ENCODE measurements at places on chromosomes 16 and 17.

- DNase-seq = no peak
Observed at GRCh38 chr17:7043182-7043496, 753 bp downstream of the SLC16A11 start.

- DNase-seq = no peak
Observed at GRCh38 chr16:1244881-1245280, 4.4 kb downstream of the TPSAB1 start.

GRCh38 chr17:49913226-49914095 lies 55.5 kb upstream of the DLX4 start:
- DNase-seq = no peak

DNA sequence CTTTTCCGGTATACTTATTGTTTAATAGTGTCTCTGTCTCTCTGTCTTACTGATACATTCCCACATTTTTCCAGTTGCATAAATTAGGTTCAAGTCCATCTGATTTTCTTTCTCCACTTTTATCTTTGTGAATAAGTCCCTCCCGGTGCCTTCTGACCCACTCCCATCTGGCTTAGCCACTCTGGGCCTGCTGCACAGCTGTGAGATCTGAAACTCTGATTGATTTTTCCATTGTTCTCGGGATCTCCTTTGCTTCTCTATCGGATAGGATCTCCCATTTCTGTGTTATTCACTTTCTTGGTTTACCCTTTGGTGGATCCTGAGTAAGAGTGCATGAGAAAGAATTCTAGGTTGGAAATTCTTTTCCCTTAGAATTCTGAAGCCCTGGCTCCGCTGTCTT lies 8.6 kb downstream of the UTP4 start:
- DNase-seq = no peak

DNA sequence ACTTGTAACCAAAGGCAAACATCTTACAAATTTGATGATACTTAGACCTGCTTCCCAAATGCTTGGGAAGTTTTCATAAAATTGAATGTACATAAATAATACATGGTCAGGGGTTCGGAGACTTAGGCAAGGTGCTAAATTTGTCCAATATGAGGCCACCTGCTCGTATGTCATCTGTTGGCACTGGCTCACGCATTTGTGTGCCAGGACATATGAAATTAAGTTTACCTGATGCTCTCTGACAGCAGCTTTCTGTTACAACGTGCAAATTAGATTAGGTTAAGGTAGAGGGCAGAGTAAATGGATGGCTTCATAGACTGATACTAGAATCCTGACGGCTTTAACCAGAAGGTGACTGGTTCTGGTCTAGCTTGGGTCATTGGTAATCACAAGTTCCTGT lies 970.3 kb upstream of the RBFOX1 start:
- no peak for DNase-seq

DNA sequence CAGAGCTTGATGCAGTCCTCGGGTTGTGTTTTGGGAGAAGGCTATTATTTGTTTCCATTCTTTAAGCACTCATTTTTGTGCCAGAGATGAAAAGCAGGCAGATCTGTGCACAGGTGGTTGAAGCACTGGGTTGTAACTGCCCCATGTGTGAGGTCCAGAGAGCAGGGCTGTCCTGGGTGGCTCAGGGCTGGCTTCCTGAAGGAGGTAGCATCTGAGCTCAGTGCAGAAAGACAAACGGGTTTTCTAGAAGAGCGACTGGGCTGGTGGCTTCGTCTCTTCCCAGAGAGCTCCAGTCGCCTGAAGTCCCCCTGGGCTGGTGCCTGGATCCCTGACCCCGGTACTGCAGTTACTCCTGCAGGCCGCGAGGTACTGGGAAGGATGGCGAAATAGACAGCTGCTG lies 274.0 kb downstream of the SNX29 start:
- DNase-seq = no peak

DNA sequence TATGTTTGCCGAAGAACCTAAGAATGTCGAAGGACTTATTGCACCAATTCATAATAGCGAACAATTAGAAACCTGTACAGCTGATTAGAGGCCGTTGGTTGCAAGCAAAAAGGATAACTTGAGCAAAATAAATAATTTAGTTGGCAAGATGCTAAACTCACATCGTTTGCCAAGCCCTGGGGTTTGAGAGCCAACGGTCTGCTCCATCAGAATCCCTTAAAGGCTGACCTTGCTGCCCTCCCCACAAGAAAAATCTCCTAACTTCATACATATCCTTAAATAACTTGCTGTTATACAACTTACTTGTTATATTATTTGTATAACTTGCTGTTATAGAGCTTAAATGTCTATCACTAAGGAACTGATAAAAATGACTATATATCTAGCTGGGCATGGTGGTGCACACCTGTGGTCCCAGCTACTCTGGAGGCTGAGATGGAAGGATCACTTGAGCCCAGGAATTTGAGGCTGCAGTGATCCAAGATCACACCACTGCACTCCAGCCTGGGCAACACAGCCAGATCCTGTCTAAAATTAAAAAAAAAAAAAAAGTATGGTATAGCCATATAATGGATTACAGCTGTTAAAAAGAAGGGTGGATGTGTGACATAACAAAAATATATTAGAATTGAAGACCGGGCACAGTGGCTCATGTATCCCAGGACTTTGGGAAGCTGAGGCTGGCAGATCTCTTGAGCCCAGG lies 1.9 kb upstream of the TRIM37 start:
- DNase-seq = no peak

DNA sequence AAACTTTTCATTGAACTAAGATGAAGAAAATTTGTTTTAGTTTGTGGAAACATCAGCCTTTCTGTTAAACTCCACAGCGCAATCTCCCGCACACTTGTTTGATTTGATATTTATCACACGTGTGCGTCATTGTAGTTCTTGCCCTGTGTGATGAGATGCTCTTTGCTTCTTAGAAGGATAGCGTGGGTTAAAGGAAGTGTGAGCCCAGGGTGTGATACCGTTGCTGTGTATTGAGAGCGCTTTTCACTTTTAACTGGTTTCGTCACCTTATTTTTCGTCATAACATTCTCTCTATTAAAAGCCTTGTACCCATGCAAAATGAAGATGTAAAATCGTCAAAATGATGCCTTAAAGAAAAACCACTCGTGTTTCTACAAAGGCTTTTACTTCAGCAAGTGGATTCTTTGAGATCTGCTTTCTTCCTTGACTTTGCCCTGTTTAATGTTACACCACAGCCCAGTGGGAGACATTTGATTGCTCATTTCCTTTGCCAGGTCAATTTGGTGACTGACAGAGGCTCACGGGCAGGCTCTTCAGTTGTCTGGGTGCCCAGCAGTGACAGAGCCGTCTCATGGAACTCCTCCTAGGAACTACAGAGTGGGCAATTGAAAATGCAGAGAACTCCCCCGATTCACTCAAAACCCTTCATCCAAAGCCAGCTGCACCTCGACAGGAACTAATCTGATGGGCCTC lies 61.1 kb downstream of the RPA1 start:
- no peak for DNase-seq

DNA sequence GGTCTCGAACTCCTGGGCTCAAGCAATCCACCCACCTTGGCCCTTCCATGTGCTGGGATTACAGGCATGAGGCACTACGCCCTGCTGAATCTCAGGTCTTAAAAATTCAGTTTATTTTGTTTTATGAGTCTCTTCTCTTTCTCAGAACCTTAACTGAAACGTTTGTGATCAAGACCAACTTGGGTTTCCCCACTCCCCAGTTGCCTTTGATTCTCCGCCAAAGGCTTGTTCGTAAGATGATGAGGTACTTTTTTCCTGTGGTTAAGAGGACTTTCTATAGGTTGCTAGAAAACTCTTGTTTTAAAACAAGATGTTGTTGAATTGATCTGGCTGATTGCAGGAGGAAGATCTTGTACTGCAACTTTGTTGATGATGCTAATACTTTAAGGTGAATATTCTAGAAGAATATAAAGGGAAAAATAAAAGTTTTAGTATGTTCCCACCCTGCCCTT lies 11.7 kb downstream of the ABCC1 start:
- DNase-seq = peak; percentile 75

GRCh38 chr16:28192806-28193529 lies 18.8 kb downstream of the XPO6 start:
- DNase-seq = peak; percentile 71

DNA sequence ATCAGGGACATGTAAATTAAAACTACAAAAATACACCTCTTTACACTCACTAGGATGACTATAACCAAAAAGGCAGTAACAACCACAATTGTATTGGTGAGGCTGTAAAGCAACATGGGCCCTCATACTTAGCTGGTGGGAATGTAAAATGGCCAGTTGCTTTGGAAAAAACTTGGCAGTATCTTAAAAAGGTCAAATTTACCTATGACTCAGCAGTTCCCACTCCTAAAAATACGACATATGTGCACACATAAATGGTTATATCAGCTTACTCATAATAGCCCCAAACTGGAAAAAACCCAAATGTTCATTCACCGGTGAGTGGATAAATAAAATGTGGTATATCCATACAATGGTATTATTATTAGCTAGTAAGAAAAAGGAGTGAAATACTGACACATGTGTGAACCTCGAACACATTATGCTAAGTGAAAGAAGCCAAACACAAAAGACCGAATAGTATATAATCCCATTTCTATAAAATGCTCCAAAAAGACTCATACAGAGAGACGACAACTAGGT lies 391.4 kb downstream of the NPIPA8 start:
- DNase-seq = no peak

GRCh38 chr16:70772493-70772892 lies 28.5 kb downstream of the VAC14 start:
- DNase-seq = no peak

DNA sequence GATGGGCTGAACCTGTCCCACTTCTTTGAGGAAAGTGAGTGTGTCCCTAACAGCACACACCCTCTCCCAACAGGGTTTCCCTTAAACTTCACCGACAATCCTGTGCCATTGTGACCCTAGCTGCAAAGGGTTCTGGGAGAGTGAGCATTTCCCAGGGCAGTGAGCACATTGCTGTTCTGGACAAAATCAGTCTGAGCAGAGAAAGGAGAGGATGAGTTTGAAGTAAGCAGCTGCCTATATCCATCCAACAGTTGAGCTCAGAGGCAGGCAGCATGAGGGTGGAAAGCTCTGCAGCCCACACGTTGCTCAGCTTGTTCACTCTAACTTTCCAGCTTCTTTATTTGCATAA lies 296.5 kb upstream of the MAF start:
- DNase-seq = no peak

DNA sequence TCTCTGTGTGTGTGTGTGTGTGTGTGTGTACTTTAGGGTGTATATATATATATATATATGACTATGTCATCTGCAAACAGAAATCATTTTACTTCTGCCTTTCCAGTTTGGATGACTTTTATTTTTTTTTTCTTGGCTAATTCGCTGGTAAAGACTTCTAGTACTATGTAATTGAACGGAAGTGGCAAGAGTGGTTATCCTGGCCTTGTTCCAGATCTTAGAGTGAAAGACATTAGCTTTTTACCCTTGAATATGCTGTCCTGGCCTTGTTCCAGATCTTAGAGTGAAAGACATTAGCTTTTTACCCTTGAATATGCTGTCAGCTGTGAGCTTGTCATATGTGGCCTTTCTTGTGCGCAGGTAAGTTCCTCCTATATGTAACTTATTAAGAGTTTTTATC lies 72.7 kb upstream of the MYOCD start:
- no peak for DNase-seq

DNA sequence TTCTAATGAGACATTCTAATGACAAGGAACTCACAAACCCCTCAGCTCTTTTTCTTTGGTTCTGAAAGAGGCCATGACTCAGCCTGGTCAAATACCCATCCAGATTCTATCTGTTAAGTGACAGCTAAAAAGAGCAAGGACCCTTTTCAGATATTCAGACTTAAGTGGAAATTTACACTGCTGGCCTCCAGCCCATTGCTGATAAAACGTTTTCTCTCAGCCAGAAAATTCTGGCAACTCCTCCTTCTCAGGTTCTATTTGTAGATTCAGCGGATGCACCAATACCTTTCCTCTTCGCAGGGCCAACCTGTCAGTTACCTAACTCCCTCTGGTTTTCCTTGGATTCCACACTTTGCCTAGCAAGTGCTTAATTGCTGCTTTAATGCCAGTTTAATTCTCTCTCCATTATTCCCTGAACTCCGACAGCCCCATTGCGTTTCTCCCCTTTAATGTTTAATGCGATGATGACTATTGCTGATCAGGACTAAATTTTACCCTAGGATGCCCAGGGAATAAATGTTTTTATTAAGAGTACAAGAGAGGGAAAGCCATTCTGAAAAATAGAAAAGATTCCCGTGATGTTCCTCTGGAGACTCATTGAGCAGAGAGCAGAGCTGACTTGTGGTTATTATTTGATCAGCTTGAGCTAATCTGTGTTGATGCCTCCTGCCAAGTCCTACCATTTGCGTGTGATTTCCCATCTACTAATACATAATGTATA lies 35.9 kb upstream of the TOM1L1 start:
- no peak for DNase-seq

DNA sequence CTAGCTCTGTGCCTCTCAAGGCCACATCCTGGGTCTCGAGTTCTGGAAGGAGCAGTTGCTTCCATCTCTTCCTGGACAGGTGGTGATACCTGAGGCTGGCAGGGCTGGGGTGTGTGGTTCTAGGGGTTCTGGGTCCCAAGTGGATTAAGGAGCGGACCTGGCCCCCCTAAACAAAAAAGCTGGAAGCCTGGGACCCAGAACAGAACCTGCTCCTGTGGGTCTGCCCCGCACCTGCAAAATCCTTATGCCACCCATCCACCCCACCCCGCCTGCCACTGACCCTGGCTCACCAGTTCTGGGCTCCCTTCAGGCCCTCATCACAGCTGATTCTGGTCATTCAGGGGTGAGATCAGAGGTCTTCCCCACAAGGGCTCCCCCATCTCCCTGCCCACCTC lies 44.8 kb downstream of the ADCY7 start:
- DNase-seq = no peak

GRCh38 chr17:49861150-49861884 lies 13.4 kb upstream of the TAC4 start:
- DNase-seq = peak; percentile 45

GRCh38 chr16:71515026-71515425 lies 11.2 kb upstream of the CHST4 start:
- no peak for DNase-seq

DNA sequence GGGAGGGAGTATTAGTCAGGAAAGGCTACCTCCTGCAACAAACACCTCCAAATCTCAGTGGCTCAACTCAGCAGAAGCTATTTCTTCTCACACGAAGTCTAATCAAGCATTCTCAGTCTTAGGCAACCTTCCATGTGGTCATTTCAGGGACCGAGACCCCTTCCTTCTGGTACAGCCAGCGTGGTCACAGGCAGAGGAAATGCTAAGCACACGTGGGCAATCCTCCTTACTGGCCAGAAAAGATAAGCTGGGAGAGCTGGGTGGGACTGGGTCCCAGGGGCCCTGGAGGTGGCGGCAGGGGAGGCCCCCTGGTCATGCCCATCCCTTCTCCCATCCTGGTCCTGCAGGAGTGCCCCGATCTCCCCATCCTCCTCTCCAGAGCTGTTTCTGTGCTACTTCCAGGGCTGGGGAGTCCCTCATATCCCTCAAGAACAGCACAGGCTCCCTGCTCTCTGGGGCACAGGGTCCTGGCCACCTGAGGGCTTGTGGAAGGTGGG lies 5.7 kb upstream of the CX3CL1 start:
- DNase-seq = no peak

DNA sequence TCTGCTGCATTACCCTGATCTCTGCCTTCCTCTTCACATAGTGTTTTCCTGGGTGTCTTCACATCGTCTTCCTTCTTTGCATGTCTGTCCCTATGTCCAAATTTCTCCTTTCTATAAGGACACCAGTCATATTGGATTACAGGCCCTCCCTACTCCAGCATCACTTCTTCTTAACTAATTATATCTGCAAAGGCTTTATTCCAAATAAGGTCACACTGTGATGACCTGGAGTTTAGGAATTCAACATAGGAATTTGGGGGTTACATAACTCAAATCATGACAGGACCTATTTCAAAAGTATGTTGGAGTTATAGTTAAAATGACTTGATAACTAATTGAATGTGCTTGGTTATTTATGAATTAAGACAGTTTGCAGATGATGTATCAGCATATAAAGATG lies 490.5 kb upstream of the ERCC4 start:
- no peak for DNase-seq
